ENCODE measurements at places on chromosomes 4 and X.

DNA sequence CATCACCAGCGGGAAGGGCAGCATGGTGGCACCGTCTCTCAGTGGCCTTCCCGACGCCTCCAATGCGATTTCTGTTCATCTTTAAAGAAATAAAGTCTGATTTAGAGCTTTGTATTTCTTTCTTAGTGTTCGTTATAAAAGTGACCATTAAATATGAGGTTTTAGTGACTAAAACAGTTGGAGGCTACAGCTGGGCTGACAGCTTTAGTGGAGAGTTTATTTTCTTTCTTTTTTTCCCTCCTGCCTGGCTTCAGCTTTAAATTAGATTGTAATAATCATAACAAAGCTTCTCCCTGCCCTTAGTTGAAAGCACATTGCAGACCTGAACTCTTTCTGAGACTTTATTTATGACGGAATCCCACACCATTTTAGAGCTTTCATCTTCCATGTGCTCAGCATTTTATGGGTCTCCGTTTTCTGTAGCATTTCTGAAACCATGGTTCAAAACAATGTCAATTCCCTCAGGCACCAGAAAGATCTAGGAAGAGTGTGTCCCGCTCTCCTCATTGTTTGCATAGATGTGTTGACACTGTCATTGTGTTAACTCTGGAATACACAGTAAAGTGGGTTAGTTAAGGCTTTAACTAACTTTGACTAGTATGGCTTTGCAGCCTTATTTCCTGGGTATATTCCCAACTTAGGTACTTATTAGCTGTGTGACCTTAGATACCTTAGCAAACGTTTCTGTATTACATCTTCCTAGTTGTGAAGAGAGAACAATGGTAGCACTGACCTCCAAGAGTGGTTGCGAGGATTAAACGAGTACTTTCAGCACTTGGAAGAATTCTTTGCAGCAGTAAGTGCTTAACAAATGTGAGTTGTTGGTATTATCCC, 97.4 kb upstream of the PGRMC2 start:
- DNase-seq: no peak

DNA sequence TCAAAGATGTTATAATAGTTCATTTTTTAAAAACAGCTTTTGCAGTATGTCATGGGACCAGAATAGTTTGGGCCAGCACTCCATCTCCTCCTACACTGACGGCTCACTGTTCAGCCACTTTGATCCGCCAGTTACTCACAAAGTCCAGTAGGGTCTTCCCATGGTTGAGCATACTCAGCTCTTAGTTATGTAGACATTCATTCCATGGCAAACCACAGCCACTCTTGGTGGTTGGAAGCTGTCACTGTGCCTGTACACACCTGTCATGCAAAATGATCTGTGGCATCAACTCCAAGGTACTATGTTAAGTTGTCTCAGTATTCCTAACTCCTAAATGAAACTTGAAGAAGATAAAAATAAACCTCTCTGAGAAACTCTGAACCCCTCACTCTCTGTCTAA, 127.2 kb downstream of the NR3C2 start:
- no peak for DNase-seq

- DNase-seq: no peak
Measured at GRCh38 chr4:10458177-10458576, 951 bp upstream of the ZNF518B start.

- DNase-seq: no peak
Measured at GRCh38 chrX:19281256-19281655, 62.5 kb upstream of the PDHA1 start.
